ENCODE measurements at places on chromosomes 6 and 20. TPM values are rescaled to one million over a fixed set of nuclear protein-coding genes. Genes with fewer than 3 reads are reported as not detected.

Gene TRIM31
- total RNA-seq: not detected

Gene TRIM15
- not detected for total RNA-seq

Gene OPN5
- total RNA-seq: not detected

Gene L3MBTL1
- 7.5 TPM for total RNA-seq

Gene TCF21
- total RNA-seq: not detected

Gene CST3
- total RNA-seq: 123 TPM

Gene DAAM2
- under 0.01 TPM for total RNA-seq

Gene PTPRT
- total RNA-seq: not detected
